ENCODE measurements at places on chromosomes 6 and 20.

DNA sequence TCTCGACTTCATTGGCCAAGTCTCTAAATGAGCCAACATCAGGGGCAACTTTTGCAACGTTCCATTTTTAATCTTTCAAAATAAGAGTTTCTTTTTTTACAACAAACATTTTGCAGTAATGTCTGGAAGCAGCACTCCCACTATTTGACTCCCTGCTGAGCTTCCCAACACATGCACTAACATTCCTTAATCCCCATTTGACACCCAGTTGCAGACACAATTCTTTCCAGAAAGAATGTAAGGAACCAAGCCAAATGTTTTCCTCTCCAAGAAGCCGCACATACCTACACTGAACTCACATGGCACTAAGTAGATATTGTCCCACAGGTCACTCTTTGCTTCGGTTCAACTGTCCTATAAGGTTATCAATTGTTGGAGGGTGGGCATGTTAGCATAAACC, 165.6 kb downstream of the GRM1 start:
- DNase-seq: no peak

DNA sequence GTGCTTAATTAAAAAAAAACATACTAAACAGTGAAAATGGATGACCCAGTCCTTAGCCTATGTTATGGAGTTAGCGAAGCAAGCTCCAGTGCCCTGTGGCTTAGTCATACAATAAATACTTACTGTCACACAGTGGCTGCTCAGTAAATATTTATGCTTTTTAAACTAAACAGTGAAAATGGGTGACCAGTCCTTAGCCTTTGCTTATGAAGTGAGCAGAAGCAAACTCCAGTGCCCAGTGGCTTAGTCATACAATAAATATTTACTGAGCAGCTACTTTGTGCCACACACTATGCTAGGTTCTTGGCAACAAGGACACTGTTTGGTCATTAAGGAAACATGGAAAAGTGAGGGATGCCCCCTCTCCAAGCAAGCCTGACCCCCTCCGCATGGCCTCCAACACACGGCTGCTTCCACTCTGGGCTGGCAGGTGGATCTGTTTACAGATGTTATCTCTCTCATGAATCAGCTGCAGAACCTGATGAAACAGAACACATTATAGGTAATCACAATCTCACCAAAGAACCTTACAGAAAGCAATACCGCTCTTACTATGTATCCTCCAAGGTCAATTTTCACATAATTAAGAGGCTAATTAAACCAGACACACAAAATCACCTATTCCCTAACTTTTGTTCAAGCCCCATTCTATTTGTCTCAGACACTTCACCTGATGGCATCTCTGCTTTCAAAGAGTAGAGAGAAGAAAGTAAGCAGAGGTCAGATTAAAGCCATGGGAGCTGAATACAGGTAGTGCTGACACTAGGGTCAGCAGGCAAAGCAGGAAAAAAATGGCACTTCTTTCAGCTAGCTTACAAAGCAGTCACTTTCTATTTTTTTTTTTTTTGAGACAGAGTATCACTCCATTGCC, 27.3 kb downstream of the CDK5RAP1 start:
- DNase-seq: no peak

GRCh38 chr6:170464524-170464979, 88.6 kb downstream of the PSMB1 start:
- no peak for DNase-seq

DNA sequence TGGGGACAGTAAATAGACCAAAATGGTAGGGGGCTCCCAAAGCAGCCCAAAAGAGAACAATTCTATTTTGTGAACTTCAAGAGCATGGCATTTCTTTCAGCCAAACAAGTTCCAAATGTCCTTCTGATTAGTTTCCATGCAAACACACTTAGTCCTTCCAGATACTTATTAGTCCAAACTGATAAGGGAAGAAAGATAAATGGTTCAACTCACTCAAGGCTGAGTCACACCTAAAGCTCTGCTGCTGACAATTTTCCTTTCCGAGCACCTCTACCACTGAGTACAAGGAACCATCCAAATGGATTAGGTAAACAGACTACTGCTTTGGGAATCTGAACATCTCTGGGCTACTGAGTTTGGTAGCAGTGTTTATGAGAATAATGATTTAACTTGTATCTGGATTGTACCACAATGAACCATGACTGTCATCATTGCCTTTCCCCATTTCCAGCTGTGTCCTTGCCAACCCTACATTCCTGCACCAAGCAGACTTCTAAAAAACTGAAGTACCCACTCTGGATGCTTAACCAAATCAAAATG, 71.2 kb downstream of the TNFRSF21 start:
- DNase-seq: no peak

DNA sequence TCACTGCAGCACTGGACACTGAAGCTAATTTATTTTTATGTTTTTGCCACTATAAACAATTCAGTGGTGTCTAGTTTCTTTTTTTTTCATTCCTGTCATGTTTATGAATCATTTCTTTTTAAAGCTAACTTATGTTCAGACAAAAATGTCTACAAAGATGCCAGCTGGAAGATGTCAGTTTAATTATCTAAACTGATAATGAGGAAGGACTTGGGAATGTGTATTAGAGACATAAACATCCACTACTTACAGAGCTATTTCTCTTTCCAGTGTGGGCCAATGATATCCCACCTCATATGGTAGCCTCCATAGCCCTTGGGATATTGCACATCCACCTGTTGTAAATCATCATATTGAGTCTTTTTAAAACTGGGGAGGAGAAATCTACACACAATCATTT, 132.1 kb upstream of the FAM184A start:
- DNase-seq: no peak

DNA sequence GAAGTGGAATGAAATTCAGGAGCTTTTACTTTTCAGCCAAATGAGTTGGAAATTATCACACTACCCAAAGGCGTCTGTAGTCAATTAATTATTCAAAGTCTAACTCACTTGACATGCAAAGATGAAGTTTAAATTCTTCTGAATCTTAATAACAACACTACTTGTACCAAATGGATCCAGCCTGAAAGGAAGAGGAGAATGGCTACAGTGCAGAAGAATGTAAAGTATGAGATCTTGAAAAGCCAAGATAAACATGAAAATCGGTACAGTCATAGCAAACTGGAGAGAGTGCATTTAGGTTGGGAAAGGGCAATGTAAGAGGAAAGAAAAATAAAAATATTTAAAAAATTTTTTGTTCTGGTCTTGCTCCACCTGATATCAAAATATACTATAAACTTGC, 195.5 kb downstream of the SIM1 start:
- no peak for DNase-seq

- peak; percentile 49 for DNase-seq
These were observed 135.9 kb downstream of the KHDRBS2 start for GRCh38 chr6:62150048-62150663.

DNA sequence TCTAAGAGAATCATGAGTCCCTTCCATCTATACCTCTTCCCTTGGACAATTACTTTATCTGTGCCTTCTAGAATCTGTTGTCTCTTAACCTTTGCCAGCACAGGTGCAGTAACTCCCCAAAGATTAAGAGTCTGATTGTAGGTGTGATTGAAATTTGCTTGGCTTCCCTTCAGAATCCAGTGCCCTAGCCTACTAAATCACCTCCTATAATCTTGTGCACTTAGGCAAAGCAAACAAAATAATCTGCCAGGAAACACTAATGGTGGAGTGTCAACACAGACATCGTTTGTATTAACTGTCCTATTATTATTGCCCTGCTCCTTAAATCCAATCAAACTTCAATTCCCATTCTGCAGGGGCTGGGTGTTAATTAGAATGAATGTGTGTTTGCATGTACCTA, 28.0 kb downstream of the ID4 start:
- DNase-seq: no peak

DNA sequence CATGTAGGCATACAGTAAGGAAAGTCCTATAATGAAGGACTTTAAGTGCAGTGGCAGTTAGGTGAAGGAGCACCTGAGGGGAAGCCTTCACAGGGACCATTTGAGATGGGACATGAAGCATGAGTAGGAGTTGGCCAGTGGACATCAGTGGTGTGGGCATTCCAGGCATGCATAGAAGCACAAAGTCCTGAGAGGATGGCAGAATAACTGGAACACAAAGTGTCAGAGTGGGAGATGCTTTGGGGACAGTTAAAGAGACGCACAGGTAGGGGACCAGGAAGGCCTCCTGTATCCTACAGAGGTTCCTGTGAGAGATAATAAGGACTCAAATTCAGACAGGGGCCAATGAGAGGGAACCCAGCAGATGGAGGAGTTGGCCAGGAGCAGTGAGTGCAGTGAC, 26.4 kb upstream of the EFHC1 start:
- DNase-seq: no peak

- DNase-seq: no peak
These were observed 13.2 kb downstream of the CPNE5 start for GRCh38 chr6:36825994-36826393.

DNA sequence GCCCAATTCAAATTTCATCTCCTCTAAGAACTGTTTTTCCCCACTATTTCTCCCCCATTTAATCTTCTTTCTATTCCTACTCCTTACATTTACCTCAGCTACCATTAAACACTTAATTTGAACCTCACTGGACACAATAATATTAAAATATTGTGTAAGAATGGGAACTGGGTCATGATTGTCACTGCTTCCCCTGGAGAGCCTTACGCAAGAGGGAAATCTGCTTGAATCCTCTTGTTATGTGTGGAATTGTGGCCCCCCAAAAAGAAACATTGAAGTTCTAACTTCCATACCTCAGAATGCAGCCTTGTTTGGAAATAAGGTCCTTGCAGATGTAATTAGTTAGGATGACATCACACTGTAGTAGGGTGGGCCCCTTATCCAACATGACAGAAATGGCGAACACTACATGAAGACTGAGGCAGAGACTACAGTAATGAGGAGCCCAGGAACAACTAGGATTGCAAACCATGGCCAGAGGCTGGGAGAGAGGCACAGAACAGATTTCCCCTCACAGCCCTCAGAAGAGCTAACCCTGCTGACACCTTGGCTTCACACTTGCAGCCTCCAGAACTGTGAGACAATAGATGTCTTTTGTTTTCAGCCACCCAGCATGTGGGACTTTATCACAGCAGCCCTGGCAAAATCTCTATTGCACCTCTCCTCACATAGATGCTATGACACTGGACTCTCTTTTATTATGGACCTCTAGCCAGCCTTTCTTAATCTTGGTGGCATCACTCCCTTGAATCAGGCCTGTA, 29.9 kb downstream of the HIVEP2 start:
- DNase-seq: peak; percentile 29

DNA sequence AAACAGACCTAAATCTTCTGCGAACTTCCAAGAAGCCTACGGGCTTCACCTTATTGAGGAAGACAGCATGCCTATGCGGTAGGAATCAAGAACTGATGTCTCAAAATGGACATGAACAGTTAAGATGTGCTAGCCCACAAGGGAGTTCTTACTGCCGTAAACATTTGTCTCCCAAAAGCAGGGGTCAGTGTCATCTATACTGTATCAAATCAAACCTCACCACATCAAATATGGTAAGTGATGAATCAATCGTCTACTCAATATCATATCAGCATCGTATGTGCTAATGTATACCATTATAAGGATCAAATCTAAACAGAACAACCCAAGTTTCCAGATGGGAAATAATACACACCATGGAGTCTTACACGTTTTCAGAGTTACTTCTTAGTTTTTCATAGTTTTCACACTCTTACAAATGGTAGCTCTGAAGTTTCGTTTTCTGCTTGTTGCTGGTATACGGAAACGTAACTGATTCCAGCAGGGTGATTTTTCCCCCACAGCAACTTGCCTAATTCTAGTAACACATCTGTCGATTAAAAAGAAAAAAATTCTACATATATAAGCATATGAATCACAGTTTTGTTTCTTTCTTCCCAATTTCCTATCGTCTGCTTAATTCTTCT, 12.6 kb downstream of the RRBP1 start:
- DNase-seq: no peak

- DNase-seq: peak; percentile 53
These were observed 147.0 kb upstream of the STXBP5 start for GRCh38 chr6:147057188-147057587.

DNA sequence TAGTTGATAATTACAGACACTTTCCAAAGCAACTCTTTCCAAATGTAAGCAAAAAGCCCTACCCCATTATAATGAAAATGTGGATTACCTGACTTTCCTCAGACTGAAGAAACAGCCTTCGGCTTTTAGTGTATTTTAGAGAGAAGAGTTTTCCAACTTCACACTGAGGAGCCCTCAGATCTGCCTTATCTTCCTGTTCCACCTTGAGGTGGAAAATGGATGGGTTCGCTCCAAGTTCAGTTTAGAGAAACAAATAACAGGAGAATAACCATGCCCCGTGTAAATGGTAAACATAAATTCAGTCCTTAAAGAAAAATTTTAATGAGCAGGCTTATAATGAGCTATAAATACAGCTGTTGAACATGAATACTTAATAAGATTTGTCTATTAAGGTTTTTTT, 21.1 kb upstream of the MTHFD1L start:
- DNase-seq: no peak

DNA sequence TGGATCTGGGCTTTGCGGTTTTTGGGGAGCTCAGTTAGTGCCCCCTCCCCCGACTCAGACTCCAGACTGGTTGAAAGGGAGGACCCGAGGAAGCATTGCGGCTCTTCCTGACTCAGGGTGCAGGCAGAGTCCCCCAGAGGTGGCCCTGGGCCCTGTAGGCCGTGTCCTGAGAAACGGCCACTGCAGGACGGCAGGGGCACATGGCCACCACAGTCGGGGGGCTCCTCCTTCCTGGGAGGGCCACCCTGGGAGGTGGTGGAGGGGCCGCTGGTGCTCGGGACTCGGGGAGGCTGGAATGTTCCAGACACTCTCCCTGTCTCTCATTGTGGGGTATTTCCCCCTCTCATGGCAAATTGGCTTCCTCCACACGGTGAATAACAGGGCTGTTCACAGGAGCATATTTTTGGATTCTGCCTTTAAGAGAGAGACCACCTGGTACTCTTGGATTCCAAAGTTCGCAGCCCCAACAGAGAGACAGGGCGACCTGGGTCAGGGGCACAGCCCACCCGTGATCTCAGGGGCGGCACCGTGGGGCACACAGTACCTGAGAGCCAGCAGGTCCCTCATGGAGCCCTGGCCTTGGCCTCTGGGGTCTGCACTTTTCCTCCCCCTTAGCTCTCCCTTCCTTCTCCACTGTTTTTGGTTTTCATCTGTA, 35.7 kb downstream of the FRMD1 start:
- no peak for DNase-seq

DNA sequence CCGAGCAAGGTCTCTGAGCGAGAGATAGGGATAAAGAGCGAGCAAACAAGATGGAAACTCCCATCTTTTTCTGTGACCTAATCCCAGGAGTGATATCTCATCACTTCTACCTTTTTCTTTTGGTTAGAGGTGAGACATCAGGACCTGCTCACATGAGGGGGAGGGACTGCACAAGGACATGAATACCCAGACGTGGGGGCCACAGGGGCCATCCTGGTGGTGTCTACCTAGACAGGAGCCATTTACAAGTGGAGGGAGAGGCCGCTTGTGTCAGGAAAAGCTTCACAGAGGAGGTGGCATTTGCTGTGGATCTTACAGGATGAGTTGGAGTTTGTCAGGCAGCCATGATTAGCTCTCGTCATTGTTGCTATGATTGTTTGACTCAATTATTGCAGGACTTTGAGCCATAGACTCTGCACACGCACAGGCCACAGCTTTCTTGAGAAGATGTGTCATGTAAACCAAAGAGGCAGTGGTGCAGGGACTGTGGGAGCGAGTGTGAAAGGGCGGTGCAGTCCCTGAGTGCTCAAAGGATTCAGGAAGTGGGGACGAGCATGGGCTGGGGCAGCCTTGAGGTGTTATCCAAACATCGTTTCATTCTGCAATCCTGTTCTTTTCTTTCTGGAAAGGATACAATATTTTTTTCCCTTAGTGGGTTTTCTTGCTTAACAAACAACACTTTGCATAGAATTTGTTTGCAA, 7.7 kb downstream of the NPEPL1 start:
- DNase-seq: peak; percentile 10

- DNase-seq: no peak
These were observed 193.4 kb upstream of the PRDM1 start for GRCh38 chr6:105892577-105893262.

GRCh38 chr20:64139199-64140060, 24.8 kb upstream of the MYT1 start:
- no peak for DNase-seq
